SJSA1 (cell line): ENCODE measurements at places on chromosomes 7 and 10. TPM values are rescaled to one million over a fixed set of nuclear protein-coding genes. Genes with fewer than 3 reads are reported as not detected.

The AKR1D1 gene
- not detected in 2 replicates for total RNA-seq

The LIPJ gene
- not detected in 2 replicates for total RNA-seq

The MYO1G gene
- 0.11 TPM in 1 of 2 replicates, not detected in the other for total RNA-seq

DNA sequence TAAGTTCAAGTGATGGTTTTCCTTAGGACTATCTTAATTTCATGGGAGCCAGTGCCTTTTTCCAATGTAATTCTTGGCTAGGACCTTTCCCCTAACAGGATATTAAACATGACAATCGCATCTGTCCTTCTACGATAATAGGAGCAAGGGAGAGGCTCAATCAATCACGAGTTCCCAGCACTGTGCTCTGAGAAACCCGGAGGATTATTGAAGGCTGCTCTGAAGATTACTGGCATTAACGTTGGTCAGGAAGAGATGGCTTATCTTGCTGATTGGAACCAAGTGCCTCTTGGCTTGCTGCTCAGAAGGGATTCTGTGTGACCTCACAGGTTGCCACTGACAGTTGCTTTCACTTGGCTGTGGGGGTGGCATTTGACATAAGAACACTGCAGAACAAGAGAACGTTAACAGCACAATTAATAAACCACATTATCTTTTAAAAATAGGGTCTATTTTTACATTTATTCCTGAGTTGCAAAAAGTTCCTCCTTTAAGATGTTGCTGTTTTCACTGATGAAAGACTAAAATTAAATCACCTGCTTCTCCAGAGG is 252.1 kb upstream of the TAC1 start:
- no peak for DNase-seq

DNA sequence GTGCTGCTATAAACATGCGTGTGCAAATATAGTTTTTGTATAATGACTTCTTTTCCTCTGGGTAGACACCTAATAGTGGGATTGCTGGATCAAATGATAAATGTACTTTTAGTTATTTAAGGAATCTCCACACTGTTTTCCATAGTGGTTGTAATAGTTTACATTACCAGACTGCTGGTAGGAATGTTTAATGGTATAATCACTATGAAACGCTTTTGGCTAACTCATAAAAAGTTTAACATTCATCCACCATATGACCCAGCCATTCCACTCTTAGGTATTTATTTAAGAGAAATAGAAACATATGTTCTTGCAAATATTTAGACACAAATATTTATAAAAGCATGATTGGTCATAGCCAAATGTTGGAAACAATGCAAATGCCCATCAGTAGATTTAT is 32.1 kb upstream of the TFEC start:
- no peak for DNase-seq
